ENCODE measurements at places on chromosomes 1 and 21.

- DNase-seq: no peak
Observed at GRCh38 chr1:40676501-40676900, 11.0 kb upstream of the RIMS3 start.

DNA sequence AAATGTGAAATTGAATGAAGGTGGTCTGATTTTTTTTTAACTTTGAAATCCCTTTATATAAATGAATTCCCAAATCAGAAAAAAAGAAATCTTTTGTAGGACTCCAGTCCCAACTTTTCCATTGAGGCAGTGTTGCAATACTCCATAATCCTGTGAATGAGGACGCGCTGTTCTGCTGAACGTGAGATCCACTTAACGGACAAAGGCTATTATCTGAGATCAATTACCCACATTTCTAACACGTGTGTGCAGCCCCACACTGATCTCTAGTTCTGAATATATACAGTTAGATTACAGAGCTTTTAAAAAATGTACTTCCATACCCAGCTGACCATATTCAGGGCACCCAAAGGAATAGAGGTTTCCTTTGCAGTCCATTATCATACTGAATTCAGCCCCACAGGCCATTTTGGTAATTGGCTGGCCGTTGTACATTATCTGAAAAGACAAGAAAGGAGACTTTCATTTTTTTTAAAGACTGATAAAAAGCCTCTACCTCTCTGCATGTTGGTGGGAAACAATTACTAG, 19.0 kb downstream of the RCC2 start:
- no peak for DNase-seq

- DNase-seq: no peak
Observed at GRCh38 chr1:156862997-156863599, 2.4 kb downstream of the NTRK1 start.

GRCh38 chr1:153749408-153750005, 21.7 kb downstream of the INTS3 start:
- DNase-seq: peak; percentile 65

DNA sequence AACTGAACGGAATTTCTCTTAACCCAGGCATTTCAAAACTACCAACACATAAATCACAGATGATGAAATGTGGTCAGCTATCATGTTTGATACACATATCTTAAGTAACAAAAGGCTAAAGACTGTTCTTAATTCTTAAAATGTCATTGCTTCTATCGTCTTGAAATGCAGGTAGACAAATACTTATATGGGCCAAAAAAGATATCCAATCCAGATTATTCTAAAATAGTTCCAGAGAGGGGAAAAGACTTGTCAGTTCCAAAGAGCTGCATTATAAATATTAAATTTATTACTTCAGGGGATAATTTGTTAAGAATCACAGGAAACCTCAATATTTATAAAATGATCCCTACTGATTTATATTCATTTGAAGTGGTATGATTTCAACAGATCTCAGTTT, 259.4 kb downstream of the FAF1 start:
- no peak for DNase-seq

Measured in activated CD8-positive, alpha-beta memory T cell treated with anti-CD3 and anti-CD28 coated beads for 1 hour (primary cell).